Activated CD8-positive, alpha-beta T cell treated with anti-CD3 and anti-CD28 coated beads for 36 hours (primary cell): ENCODE measurements at places on chromosomes 12 and 14.
A peak's percentile ranks its signal among the peaks of the same experiment; 100 is the strongest.

DNA sequence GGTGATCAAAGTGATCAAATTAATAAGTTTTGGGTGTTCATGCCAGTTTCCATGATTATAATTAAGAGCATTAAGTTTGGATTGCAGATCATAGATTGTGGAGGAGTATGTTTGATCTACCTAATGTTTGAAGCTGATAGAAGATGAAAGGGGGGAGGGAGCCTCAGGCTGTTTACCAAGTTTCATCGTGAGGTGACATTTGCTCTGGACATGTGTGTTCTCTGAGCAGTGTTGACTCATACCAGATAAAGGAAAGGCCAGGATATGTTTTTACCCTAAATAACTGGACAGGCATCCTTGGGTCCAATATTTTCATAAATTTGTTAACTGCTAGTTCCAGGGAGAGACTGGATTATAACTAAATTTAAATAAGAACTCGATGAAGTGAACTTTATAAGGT is 3.5 kb upstream of the SEL1L start:
- H3K27ac ChIP-seq, result no peak overlapping the region
- peaks cover 22% of the 10 kb centered on the region for H3K4me1 ChIP-seq
- H3K27me3 ChIP-seq, result peaks cover 13% of the 10 kb centered on the region

GRCh38 chr12:6273541-6274230 is 36.8 kb upstream of the PLEKHG6 start:
- H3K4me3 ChIP-seq, result no peak overlapping the region
- no peaks in the 10 kb centered on the region for H3K36me3 ChIP-seq
- H3K27me3 ChIP-seq, result peaks cover 13% of the 10 kb centered on the region
- H3K27ac ChIP-seq, result no peak overlapping the region

GRCh38 chr12:46207644-46208043 is 61.2 kb downstream of the SLC38A1 start:
- H3K4me3 ChIP-seq, result no peak overlapping the region
- H3K36me3 ChIP-seq, result peaks cover 85% of the 10 kb centered on the region
- H3K27me3 ChIP-seq, result no peaks in the 10 kb centered on the region
- H3K27ac ChIP-seq, result peak overlapping the region; percentile 97
- no peak for DNase-seq
- H3K4me1 ChIP-seq, result peaks cover 75% of the 10 kb centered on the region

DNA sequence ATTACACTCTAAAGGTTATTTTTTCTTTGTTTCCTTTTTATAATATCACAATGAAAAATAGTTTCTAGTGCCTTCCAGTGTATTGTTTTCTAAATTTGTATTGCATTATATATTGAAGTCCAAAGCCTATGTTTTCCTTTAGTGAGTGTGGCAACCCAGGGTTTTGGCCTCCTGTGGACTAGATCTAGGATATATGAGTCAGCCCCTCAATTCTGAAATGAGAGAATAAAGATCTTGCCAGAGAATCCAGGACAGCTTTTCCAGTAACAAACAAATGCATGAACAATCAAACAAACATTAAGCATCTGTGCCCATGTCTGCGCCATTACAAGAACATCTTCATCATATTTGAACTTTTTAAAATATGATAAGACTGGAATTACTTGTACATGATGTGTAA is 70.7 kb upstream of the SSTR1 start:
- no peaks in the 10 kb centered on the region for H3K4me1 ChIP-seq
- no peaks in the 10 kb centered on the region for H3K36me3 ChIP-seq
- no peak overlapping the region for H3K27ac ChIP-seq
- DNase-seq, result no peak
- no peak overlapping the region for H3K4me3 ChIP-seq
- H3K27me3 ChIP-seq, result no peaks in the 10 kb centered on the region

DNA sequence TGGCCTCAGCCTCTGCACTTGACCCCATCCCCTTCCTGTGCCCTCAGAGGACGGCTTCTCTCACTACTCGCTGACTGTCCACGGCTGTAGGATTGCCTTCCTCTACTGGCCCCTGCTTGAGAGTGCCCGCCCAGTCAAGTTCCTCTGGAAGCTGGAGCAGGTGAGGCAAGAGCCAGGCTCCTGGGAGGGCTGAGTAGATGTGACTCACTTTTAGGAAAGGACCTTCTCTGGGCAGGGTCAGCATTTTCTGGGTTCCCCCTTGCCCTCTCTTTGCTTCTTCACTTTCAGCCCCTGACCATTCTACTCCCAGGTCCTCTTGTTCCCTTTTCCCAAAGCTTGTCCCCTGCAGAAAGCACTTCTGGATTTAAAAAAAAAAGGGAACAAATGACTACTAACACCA is 7.7 kb downstream of the CLSTN3 start:
- peaks cover 16% of the 10 kb centered on the region for H3K36me3 ChIP-seq
- H3K4me1 ChIP-seq, result no peaks in the 10 kb centered on the region
- no peak for DNase-seq
- H3K27me3 ChIP-seq, result no peaks in the 10 kb centered on the region
